ENCODE measurements at places on chromosomes 1 and 21.

DNA sequence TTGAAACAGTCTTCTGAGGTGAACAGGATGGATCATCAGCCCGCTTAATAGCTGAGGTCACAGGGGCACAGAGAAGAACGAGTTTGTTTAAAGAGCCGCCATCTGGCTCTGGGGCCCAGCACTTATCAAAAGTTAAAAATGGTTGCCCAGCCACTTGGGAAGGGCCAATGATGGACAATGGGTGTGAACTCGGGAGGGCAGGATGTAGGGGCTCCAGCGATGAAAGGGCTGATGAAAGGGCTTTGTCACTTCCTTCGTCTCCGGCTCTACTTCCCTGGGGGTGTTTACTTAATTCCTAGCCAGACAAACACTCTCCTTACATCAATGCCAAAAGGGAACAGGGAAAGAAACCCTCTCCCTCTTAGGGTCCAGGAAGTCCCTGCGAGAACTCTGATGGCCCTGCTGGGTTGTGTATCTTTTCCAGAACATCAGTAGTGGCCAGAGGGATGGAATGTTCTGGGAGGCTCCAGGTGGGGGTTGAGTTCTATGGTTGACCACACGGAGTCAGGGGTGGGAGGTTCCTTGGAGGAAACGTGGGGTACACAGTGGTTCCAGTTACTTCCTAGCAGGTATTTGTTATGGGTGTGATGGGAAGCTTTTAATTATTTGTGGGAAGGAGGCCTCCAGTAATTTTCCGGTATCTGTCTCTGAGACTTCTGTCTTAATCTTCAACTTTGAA is 9.0 kb upstream of the ABCG1 start:
- DNase-seq, result no peak

- no peak for DNase-seq
Measured at GRCh38 chr1:12398479-12398878, 168.6 kb downstream of the VPS13D start.

DNA sequence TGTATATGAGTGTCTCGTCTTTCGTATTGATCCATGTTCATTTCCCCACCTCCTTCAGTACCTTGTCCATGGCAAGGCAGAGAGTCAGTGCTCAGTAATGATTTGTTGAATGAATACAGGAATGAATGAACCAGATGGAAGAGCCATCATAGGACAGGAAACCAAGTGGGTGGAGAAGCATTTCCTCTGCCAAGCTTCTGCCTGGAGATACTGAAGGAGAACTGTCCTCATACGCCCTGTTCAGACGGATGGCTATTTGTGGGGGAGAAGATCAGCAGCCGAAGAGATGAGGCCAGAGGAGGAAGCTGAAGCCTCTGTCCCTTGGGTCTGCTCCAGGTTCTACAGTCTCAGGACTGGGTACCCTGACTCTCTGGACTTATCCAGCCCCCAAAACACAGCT is 5.8 kb downstream of the FAM43B start:
- no peak for DNase-seq

DNA sequence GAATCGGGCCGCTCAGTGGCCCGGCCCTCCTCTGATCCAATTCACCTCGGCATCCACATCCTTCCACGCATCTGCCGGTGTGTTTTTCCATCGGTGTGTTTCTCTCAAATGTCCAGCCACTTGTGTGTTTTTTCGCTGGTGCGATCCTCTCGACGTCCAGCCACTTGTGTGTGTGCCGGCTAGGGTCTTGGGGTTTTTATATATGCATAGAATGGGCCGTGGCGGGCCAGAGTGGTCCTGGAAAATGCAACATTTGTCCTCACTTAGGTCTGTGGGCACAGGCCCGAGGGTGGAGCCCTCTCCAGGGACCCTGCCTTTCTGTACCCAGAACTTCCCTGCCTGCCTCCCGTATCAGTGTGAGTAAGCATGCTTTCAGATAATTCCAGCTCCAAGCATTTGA is 1106.4 kb downstream of the AMY1C start:
- no peak for DNase-seq

- no peak for DNase-seq
Measured at GRCh38 chr1:229689904-229690303, 63.9 kb downstream of the URB2 start.

GRCh38 chr1:154842635-154843034 is 27.4 kb downstream of the KCNN3 start:
- no peak for DNase-seq

- DNase-seq, result no peak
Measured at GRCh38 chr1:16459352-16459925, 18.9 kb downstream of the NECAP2 start.

DNA sequence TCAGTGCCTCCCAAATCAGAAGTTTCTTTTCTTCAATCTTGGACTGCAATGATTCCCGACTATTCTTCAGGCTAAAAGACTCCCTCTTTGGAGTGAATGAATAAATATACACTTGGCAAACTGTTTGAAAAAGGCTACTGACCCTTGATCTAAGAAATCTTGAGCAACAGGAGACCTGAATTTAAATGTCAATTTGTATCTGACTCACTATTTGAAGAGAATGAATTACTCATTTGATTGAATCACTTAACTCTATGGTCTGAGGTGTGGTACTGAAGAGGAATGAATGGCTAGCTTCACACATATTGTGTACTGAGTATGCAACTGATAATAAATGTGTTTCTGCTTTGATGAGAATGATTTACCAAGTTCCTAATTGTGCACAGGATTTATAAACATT is 4.6 kb upstream of the SMG7 start:
- no peak for DNase-seq

DNA sequence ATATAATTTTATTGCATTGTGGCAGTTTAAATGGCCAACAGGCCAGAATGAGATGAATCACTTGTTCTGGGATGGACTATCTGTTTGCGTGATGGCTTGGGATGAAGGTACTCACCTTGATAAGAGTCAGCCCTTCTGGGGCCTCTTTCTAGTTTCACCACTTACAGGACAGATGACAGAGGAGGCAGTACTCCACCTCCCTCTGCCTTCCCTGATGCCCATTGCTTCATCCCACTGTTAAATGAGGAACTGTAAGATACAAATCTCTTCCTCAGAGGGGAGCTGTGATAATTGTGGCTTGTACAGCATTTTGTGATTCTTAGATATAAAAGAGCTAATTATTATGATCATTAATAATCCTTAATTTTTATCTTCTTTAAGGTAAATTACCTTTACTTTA is 3.7 kb upstream of the TCHH start:
- no peak for DNase-seq

DNA sequence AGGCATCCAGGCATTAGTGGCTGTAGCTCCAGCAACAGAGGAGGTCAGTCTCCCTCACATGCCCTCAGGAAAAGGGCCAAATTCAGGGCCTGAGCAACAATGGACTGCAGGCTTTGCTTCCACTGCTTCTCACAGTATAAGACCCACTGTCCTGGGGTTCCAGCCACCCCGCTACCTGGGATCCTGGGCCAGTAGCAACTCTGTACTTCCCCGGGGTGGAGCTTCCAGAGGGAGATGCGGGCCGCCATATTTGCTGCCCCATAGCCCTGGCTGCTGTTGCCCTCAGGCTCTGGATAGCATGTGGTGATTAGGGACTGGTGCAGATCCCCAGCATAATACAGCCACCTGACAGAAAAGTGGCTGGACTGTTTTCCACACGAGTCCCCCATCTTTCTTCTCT is 201.1 kb upstream of the POGK start:
- DNase-seq, result no peak

DNA sequence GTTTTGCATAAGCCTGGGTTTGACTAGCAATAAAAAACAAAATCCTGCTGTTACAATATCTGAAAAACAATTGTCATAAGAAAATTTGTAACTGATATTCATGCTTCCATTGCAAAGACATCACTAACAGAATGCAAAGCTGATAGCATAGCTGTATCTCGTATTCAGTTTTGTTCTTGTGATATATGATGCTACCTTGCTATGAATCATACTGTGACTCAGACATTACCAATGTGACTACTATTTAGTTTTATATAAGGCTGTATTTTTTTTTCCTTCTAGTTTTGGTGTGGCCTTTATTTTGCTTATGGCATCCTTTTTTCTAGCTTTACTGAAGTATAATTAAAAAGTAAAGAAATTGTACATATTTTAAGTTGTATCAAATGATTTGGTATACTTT is 1381.8 kb downstream of the MRPL39 start:
- no peak for DNase-seq

DNA sequence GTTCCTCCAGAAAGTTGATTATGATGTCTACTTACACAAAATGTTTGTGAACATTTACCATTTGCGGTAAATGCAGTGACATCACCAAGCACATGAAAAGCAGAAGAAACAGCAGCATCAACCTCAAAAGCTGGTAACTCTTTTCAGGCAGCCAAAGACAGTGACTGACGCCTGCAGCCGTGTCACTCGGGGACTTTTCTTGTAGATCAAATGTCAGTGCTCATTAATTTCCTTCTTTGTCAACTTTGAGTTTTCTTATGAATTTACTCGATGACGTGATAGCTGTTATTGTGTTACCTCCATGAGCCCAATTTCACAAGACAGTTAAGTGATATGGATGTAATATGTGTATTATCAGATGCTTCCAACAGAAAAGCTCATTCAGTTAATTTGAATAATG is 92.5 kb downstream of the RIPK4 start:
- no peak for DNase-seq

- no peak for DNase-seq
Measured at GRCh38 chr1:109876617-109877316, 33.9 kb upstream of the CSF1 start.

DNA sequence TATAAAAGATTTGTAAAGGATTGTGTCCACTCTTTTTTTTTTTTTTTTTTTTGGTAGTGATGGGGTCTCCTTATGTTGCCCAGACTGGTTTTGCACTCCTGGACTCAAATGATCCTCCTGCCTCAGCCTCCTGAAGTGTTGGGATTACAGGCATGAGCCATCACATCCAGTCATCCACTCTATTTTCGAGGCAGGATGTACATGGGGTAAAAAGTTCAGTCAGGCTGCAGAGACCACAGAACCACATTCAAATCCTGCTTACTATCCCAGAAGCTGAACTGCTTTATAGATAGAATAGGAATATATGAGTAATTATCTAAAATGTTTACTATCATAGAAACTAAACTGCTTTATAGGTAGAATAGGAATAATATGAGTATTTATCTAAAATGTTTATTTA is 26.0 kb upstream of the KCNK2 start:
- DNase-seq, result no peak

DNA sequence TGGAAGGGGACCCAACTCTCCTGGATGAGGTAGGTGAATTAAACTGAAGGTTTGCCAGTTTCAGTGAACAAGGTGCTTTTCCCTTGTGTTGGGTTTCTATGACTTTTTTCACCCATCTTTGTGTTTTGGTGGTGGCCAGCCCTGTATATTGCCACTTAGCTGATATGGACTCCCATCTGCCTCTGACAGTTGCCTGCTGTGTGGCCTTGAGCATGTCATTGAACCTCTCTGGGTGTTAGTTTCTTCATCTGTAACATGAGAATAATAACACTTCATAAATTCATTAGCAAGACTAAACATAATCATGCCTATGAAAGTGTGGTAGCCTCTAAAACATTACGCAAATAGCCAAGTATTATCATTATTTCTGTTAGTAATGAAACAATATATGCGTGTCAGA is 141.7 kb downstream of the PBX1 start:
- DNase-seq, result no peak

GRCh38 chr21:42544544-42544943 is 30.9 kb downstream of the SLC37A1 start:
- no peak for DNase-seq

DNA sequence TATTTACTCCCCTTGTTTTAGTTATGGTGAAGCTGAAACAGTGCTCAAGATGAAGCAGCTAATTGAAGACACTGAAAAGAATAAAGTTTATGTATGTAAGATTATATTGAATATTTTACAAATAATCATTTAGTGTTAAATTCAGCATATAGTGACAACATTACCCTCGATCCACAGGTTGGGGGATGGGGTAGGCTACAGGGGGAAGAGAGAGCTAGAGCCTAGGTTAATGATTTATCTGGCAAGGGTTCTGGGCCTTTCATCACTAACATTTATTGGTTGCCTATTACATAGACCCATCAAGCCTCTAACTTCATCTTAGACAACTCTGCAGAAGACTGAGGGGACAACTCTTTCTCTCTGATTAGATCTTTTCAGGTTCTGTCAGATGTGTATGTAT is 21.3 kb downstream of the ZCCHC17 start:
- DNase-seq, result no peak

DNA sequence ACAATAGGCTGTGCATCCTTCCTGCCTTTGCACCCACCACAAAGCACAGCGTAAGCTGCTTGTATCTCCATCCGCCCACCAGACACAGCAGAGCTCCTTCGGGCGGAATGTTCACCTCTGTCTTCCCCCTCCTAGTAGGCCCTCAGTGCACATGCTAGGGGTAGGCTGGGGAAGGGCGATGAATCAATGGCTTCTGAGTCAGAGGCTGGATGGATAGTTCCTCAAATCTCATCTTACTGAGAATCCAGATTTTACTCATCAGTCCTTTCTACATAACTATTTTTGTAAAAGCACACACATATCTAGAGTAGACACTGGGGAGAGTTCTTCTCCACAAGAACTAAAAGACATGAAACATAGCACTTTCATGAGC is 73.8 kb downstream of the BCAR3 start:
- DNase-seq, result no peak

DNA sequence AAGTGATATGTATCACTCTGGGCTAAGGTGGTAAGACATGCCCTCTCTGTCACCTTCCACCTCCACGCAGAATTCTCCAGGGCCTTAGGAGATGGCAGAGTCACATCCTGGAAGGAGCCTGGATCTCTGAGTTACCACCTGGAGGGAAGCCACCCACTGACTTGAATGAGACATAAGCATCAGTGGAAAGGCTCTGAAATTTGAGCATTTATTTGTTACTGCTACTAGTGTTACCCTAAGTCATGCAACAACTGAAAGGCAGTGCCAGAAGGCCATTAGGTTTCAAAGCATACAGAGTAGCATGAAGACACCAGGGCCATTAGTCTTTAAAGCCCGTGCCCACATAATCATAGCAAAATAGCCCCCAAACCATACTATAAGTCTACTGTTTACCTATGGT is 230.3 kb upstream of the IRF2BP2 start:
- DNase-seq, result no peak

DNA sequence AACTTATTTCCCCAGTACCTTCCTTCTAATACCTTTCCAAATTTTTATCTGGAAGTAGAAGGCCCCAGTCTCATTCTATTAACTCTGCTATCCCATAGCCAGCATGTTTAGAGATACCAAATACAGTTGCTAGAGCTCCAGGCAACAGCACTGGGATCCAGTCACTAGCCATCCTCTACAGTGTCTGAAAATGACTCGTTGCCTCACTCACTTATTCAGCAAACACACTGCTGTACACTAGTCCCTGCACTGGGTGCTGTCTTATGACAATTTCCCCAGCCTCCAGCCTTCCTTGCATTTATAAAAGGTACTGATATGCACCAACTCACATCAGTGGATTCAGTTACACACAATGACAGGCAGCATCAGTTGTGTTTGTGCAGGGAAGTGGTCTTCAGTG is 179.0 kb downstream of the DSCAM start:
- DNase-seq, result no peak

DNA sequence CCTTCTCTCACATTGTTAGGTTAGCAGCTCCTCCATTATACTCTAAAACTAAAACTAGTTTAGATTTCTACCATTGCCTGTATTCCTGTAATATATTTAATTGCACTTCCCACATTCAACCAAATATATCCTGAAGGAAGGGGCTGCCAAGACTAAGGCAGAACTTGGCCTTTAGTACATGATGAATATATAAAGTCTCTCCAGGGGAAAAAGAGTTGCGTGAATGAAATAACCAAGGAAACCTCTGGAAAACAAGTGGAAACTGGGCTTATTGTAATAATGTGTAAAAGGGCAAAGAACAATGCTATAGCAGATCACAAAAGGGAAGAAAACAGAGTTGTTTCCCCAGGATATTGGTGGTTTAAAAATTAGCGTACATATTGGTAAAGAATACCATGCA is 1012.5 kb upstream of the PRMT6 start:
- DNase-seq, result no peak

GRCh38 chr1:189211742-189212141 is 1265.9 kb downstream of the BRINP3 start:
- no peak for DNase-seq
